NCI-H1105 treated with DMSO at 0.1 percent for 48 hours (cell line): ENCODE measurements at places on chromosomes 16 and 17.

- no peak for DNase-seq
Measured at GRCh38 chr17:57744195-57745170, 616 bp downstream of the CCDC182 start.

GRCh38 chr17:19418251-19418992 is 7.4 kb downstream of the RNF112 start:
- no peak for DNase-seq

DNA sequence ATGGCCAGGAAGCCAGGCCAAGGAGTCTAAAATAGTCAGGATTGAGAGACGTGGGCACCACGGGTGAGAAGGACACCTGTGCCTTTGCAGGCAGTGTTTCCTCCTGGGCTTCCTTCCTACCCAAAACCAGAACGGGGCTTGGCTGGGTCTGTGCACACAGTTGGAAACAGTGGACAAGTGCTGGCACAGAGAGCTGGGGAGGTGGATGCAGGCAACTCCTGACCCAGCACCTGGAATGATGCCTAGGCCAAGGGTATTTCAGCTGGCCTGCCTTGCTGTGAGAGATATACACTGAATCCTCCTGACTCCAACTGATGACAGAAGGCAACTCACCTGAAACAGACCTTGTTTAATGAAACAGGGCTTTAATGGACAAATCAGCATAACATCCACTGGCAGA is 186.2 kb downstream of the SLC39A11 start:
- no peak for DNase-seq

- no peak for DNase-seq
Measured at GRCh38 chr17:75624021-75624420, 9.2 kb upstream of the SMIM5 start.

DNA sequence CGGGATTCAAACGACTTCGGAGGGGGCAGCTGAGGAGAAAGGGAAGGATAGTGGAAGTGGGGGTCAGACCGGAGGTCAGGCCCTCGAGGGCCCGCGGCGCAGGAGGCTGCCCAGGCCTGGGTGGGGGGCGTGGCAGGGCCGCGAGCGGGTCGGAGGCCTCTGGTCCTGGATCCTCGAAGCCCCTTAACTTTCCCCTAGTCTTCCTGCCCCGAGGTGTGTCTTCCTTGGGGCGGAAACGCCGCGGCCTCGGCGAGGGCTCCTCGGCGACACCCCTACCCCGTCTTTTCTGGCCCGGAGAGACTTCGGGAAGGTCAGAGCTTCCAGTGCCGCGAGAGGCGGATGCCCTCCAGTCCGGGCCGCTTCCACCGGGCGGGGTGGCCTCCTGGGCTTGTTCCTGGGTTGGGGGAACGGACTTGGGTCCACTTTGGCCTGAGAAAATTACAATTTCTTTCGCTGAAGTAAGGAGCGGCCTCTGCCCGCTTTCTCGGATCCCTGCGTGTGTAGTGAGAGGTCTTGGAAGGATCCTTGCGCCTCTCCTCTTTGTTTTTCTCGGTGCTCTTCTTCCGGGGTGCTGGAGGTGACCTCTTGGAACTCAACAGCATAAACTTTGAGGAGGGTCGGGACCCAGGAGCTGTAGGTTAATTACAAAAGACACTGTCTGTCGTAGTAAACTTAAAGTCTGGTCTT is 491 bp downstream of the IST1 start:
- DNase-seq, result no peak
